ENCODE measurements at places on chromosomes 11 and 22. TPM values are rescaled to one million over a fixed set of nuclear protein-coding genes. Genes with fewer than 3 reads are reported as not detected.

Gene PDE3B
- total RNA-seq = 8.7 TPM

Gene C11orf86
- not detected for total RNA-seq

Gene A4GALT
- 97.7 TPM for total RNA-seq

Gene NEAT1
- total RNA-seq = 668 TPM

Gene TIMP3
- total RNA-seq = 116 TPM
